ENCODE measurements at places on chromosomes 12 and 14.

DNA sequence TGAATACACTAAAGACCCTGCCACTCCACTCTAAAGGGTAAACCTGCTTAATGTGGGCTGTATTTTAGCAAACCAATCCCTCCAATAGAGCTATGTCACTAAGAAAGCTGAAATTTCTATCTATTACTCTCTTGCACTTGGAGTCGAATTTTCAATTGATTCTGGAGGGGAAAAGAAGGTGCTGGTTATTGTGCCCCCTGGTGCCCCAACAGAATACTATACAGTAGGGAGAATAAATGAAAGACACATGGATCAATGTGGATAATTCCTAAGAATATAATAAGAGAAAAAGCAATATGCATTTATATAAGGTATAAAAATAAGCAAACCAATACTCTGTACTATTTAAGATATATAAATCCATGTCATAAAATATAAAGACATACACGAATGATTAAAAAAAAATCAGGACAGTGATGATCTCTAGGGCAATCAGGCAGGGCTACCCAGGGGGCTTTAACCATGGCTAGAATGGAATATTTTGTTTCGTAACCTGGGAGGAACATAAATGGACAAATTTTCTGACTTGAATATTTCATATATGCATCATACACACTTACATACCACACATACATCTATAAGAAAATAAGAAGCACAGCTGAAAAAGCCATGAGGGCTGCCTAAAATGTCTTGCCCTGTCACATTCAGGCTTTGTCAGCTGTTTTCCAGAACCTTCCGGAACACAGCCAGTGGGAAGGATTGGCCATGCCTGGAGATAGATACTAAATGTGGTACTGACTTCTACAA, 54.4 kb downstream of the EFCAB11 start:
- DNase-seq = no peak

GRCh38 chr14:103073367-103073875, 10.6 kb upstream of the LBHD2 start:
- DNase-seq = no peak

DNA sequence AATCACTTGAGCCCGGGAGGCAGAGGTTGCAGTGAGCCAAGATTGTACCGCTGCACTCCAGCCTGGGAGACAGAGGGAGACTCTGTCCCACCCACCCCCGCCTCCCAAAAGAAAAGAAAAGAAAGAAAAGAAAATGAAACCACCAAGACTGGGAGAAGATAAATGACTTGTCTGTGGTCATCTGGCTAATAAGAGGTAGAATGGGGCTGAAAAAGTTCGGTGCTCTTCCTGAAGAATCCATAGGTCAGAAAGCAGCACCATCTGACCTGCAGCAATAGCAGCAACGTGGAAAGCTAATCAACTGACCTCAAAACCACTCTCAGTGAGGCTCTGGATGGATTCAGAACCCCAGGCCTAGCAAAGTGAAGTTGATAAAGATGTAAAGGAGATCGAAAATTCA, 25.2 kb downstream of the SSH1 start:
- DNase-seq = no peak

DNA sequence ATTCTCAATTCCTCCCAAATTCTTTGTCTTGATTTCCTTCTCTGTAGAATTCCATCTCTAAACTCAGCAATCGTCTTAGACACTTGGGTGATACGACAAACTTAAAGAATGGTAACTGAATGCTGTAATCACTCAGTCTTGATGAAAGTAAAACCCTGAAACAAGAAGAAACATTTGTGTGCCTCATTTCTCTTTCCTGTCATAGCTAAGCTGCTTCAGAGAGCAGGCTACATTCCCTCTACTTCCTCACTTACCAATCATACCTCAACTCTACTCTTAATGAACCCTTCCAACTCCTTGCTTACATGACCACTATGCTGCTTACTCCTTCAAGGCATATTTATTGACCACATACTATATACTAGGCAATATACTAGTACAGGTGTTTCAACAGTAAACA, 8.3 kb downstream of the MAP4K5 start:
- DNase-seq = no peak

DNA sequence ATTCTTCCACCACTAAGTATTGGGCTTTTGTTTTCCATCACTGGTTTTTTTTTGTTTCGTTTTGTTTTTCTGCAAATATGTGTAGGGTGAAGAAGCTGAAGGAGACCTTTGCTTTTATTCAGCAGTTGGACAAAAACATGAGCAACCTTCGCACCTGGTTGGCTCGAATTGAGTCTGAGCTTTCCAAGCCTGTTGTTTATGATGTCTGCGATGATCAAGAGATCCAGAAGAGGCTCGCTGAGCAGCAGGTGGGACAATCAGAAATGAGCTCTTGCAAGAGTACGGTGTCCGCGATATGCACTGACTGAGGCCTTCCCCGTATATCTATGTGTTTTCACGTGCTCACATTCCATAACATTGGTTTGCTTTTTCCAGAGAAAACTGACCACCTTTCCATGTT, 91.5 kb downstream of the ESR2 start:
- no peak for DNase-seq

GRCh38 chr12:57519796-57520052, 590 bp downstream of the DDIT3 start:
- DNase-seq = no peak

DNA sequence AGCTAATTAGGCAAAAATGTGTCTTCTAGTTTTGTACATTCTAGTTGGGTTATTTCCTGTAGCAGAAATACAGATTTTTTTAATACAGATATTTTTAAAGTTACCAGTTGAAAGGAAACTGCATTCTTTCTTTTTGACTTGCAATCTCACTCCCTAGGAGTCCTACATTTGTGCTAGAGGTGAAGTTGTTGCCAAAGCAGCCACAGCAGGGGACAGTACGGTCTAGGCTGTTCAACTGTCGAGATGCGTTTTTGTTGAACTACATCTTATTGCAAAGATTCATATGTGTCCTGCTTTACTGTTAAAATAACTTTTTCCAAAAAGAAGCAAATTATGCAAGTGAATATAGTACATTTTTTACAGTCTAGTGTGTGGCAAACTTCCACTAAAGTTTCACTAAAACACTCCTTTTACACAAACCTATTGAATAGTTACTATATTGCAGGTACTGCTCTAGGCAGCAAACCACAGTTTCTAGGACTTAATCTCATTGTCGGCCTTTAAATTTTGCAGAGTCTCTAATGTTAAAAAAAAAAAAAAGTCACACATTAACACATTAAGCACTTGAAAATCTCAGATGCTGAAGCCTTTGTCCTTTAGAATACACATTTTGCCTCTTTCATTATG, 30.2 kb upstream of the SRGAP1 start:
- no peak for DNase-seq

- no peak for DNase-seq
Observed at GRCh38 chr12:89781946-89782550, 73.4 kb upstream of the ATP2B1 start.

DNA sequence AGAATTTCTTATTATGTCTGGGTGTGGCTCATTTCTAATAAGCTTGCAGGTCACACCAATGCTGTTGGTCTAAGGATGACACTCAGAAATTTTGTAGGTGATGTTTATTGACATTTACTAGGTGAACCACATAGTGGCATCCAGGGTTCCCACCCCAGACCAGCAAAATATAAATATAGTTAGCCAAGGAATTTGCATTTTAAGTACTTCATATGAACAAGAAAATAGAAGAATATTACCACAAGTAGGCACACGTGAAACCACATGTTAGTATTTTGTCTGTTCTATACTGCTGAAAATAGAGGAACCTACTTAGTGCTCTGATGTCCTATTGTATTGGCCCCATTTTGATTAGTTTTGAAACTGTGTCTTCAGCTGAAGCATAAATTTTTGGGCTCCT, 71.1 kb downstream of the USP15 start:
- DNase-seq = peak; percentile 8

DNA sequence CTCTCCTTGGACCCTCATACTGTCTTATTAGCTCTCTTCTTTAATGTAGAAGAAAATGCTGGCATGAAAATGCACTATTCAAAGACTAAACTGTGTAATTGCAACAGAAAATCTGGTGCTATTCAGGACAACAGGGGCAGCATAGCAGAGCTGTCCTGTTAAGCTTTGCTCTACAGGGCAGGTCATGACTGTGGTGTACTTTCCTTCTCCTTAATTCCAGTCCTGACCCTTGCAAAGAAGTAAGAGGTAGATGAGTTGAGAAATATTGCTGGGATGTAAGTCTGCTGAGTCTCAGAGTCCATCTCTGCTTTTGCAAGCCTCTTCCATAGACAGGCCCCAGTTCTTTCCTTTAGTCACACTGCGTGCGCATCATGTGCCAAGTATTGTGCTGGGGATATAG, 52.6 kb upstream of the STK38L start:
- no peak for DNase-seq

GRCh38 chr14:92516966-92517506, 3.5 kb downstream of the RIN3 start:
- DNase-seq = no peak
